ENCODE measurements at places on chromosomes 16 and 17.

DNA sequence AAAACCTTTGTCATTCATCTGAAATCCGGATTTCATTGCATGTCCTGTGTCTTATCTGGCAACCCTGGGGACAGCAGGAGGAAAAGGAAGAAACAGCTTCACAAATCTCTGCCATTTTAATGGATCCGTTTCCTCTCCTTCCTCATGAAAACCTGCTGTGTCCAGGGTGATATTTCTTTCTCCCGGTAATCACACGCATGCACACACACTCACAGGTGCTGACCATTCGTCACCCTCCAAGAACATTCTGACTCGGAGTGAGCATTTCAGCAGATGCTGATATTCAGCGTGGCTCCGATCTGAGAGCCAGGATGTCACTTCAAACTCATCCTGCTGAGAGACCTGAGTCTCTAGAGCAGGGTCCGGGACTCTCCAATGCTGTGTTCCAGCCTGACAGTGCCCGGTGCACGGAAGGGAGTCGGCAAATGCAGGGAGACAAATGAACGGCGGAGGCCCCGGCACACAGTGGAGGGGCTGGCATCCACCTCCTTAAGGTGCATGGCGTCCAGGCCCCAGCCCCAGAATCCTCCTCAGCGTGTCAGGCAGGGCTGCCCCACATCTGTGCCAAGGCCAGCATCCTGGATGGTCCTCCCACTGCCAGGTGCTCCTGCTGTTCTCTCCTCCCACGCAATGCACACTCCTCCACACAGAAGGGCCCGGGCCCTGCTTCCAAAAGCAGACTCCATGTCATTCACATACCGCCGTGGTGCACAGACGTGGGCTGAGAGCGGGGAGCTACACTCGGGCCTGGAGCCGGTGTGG is 70.7 kb downstream of the RBFOX3 start:
- DNase-seq: no peak

- DNase-seq: no peak
Observed at GRCh38 chr17:62690168-62690897, 62.9 kb downstream of the MRC2 start.

GRCh38 chr17:79338604-79339003 is 264.0 kb downstream of the ENGASE start:
- peak; percentile 26 for DNase-seq

- DNase-seq: peak; percentile 71
Observed at GRCh38 chr16:3282103-3282729, 1.1 kb upstream of the ZNF263 start.

GRCh38 chr17:22277595-22277994 is 585.3 kb downstream of the KCNJ18 start:
- DNase-seq: no peak

- peak; percentile 3 for DNase-seq
Observed at GRCh38 chr17:70808596-70808995, 639.3 kb downstream of the KCNJ2 start.
